ENCODE measurements at places on chromosomes 5 and 9.

GRCh38 chr9:12794101-12794799 lies 19.4 kb downstream of the LURAP1L start:
- DNase-seq = no peak

- no peak for DNase-seq
Observed at GRCh38 chr5:109310315-109310714, 99.5 kb downstream of the PJA2 start.

DNA sequence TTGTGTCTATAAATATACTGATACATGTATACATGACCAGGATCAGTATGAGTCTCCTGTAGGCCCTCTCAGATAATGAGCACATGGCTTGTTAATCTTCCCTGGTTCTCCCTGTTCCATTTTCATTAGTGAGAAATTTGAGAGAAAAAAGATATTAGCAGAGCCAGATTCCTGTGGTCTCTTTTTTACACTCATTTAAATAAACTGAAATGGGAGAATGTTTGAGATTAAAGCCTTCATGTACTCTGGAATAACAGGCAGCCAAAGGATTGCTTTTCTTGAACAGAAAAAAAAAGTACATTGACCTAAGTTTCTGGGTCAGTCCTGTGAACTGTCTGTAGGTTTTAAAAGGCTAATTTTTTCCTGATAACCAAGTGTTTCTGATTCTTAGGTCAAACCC lies 44.2 kb downstream of the PWWP2A start:
- DNase-seq = no peak

DNA sequence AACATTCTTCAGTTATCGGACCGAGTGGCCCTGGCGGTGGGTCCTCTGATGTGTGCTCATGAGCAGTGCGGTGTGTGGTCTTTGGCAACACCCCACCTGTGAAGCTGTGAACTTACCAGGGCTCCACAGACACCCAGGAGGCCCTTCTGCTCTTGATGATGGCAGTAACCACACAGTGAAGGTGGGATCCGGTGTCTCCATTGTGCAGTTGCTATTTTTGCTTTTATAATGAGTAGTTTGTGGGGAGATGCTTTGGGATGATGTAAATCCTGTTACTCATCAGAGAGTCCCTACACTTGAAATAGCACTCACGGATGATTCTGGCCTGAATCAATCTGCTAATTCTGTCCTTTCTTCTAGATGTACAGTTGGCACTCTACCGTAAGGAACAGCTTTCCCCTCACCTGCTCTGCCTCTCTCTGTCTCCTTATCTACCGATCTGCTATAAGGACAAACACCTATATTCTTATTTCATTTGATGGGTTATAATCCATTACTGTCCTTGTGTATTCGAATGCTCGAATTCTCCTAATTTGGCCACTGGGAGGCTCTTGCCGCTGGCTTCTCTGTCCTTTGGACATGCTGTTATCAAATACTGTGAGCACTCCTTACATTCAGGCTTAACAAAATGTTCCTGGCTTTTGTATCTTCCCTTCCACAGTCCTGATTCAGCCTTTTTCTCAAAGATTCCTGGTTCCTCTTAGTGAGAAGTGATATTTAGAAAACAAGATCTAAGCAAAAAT lies 20.2 kb downstream of the ATPSCKMT start:
- no peak for DNase-seq

- DNase-seq = no peak
Observed at GRCh38 chr5:113190347-113190746, 213.7 kb downstream of the DCP2 start.

DNA sequence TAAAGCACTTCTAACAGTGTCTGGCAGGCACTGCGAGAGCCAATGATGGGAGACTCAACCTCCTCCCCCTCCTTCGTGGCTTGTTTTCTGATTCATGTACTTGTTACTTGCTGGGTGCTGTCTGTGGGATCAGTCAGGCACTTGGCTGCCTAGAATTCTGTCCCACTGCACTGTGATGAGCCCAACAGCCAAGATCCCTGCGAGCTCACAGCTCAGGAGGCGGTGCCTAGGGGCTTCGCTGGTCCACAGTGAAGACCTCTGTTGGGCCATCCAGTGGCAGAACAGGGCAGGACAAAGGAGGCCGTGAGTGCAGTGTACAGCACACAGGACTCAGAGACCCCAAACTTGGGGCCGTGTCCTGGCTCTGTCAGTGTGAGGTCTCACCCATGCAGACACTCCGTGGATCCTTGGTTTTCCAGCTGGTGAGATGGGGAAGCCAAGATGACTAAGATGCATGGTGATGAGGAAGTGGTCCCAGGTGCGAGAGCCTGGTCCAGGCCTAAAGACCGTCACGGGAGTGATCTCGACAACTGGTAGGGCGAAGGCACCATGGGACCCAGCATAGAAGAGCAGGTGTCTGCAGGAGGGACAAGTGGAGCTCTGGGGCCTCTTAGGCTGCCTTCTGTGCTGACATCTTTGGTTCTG lies 19.5 kb downstream of the MYMK start:
- no peak for DNase-seq

DNA sequence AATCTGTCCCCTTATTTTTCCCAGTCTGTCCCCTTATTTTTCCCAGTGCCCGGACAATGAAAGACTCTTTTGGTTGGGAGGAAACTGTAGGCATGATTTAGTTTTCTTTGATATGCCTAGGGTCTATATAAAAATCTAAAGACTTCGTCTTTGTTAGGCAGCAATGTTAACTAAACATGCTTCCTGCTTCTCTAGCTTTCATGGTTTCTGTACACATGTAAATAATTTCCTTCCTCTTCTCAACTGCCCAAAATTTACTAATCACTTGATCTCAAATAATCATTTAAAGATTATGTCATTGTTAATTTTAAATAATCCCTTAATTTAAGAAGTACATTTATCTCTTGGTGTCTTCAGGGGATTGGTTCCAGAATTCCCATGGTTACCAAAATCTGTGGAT lies 47.8 kb upstream of the RAPGEF6 start:
- DNase-seq = no peak

DNA sequence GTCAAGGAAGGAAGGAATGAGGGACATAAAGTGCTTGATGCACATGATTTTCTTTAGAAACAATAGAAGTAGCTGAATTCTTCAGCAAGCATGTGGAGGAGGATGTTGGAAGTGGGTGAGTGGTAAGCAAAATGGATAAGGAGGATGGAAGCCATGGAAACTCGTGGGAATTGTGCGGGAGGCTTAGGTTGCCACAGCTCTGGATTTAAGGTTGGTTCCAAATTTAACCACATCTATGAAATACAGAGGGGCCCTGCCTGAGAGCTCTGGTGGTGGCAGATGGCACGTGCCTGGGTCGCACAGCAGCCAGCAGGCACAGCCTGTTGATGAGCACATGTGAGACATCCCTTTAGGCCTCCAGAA lies 284.7 kb downstream of the SMARCA2 start:
- no peak for DNase-seq

GRCh38 chr5:35477321-35477720 lies 140.3 kb upstream of the SPEF2 start:
- DNase-seq = no peak

DNA sequence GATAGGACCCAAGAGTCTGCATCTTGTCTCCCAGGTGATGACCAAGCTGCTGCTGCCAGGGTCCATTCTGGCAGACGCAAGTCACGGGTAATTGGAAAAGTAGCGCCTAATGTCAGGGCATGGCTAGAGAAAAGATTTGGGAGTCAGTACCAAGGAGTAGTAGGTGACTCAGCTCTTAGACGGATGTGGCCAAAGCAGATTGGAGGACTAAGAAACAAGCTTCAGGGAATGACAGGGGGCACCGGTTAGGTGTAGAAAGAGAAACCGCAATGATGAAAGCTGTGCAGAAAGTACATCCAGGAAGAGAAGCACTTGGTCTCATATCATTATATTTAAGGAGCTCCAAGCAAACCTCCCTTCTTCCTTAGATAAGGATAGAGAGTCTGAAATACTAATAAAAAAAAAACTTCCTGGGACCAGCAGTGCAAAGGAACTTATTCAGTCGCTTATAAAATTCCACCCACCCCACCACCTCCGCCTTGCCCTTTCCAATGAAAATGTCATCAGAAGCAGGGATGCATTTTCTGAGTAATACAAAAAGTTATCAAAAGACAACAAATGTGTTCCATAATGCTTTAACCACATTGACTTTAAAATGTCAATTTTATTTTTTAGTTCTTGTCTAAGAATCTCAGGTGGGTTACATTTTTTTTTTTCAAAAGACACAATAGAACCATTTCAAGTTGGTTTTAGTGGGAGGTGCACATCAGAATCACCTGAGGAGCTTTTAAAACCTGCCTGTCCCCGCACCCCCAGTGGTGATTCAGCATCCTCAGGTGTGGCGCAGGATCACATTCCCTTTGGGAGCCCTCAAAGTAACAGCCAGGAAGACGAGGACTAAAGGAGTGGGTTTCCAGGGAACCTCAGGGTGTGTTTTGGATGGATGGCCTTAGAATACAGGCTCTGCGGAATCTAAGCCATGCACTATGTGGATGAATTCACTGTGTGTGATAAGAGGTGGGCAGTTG lies 31.2 kb downstream of the PTPN3 start:
- no peak for DNase-seq

GRCh38 chr5:140801494-140801841 lies 611 bp downstream of the PCDHA3 start:
- no peak for DNase-seq

DNA sequence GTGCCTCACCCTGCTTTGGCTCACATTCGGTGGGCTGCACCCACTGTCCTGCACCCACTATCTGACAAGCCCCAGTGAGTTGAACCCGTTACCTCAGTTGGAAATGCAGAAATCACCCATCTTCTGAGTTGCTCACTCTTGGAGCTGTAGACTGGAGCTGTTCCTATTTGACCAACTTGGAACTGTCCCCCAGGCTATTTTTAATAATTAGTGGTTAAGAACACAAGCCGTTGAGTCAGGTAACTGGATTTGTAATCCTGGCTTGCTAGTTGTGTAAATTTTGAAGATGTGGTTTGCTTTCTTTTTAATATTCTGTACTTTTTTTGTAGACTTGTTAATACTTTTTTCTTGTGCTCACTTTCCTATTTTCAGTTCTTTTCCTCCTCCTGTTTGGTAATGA lies 81.2 kb downstream of the CNTLN start:
- no peak for DNase-seq

GRCh38 chr9:34862836-34863235 lies 95.2 kb upstream of the PHF24 start:
- DNase-seq = no peak

- no peak for DNase-seq
Observed at GRCh38 chr5:79093762-79094161, 17.8 kb upstream of the BHMT start.

DNA sequence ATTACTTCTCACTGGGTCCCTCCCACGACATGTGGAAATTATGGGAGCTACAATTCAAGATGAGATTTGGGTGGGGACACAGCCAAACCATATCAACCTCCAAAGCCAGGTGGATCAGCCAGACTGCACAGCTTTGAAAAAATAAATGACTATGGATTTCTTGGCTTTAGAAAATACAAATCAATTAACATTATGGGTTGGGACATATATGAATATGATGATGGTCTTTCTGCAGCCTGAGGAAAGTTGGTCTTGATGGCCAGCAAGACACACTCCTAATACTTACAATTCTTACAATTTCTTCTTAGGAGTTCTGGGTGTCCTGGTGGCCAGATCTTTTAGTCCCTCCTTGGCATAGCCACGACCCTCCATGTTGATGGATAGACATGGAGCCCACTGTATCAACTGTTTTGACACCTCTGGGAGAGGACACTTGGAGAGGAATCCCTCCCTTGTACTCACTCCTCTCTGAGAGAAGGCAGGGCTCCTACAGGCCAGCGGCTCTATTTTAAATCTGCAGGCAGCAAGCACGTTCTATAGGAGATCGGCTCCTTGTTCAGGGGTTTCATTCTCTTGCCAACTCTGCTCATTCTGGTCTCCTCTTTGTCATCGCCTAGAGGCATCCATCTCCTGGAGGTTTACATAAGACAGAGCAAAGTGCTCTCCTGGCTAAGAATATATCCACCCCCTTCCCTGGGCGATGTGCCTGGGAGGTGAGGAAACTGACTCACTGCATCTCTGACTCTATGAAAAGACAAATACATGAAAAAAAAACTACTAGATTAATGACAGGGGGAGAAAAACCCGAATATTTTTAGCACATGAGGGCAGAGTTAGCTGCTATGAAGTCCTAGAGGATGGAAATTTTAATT lies 145.9 kb downstream of the CARTPT start:
- no peak for DNase-seq

- peak; percentile 86 for DNase-seq
Observed at GRCh38 chr9:63816751-63817621, 1468.0 kb downstream of the FOXD4L5 start.

GRCh38 chr9:110994771-110995241 lies 43.5 kb downstream of the LPAR1 start:
- DNase-seq = no peak

DNA sequence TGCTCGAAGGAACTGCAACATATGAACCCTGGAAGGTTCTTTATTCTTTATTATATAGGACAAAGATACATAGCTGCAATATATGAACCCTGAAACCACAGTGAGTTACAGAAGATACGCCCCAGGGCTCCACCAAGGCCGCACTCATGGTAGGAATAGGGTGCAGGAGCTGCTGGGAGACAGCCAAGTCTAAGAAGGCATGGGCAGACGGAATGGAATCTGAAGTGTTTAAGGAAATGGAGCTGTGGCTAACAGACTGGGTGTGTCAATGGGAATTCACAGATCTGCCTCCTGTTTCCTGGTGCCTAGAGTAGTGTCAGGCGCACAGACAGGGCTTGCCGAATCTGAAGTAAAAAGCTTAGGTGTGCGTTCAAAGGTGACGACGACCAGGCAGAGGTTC lies 286.4 kb downstream of the DENND1A start:
- DNase-seq = no peak

DNA sequence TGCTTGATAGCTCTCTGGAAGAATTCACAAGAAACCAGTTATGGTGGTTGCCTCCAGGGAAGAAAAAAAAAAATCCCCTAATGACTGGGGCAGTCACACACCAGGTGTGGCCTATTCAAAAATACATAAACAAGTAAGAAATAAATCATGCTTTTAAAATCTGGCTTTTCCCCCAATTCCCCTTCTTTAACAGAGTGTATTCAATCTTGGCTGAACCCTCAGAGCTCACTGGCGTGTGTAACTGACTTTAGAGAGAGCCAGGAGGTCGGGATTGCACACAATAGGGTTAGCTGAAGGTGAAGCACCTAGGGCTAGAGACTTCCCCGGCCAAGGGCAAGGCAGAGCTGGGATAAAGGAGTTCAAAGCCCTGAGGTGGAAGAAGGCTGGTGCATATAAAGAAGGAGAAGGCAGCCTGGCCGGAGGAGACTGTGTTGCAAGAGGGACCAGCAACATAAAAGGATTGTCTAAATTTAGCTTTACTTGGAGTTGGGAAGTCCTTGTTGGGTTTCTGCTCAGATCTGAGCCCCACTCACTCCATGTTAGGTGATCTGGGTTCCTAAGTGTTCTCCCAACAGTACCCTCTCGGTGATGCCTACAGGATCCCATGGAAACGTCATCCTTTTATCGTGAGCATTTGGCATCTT lies 19.7 kb downstream of the FNBP1 start:
- no peak for DNase-seq

GRCh38 chr5:169301386-169301934 lies 521 bp upstream of the SLIT3 start:
- DNase-seq = peak; percentile 23

DNA sequence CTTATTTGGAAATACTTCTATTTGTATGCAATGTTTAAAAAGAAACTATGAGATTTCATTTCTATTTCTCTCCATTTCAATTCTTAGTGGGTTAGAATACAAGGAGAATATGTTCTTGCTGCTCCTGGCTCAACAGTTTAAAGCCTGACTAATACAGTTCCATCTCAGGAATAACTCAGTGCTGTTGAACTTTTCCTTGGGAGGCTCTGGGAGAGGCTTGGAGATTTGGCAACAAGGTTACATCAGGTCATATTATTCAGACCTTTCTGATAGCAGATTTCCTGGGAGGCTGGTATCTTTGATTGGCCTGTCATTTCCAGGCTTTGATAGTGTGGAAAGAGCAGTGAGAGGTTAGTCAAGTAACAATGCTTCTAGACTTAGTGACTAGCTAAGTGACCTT lies 481.7 kb upstream of the KLF4 start:
- no peak for DNase-seq
